ENCODE measurements at places on chromosomes 4 and X. TPM values are rescaled to one million over a fixed set of nuclear protein-coding genes. Genes with fewer than 3 reads are reported as not detected.

- DNase-seq: no peak
Observed at GRCh38 chr4:157014621-157015591, 43.3 kb upstream of the PDGFC start.

SPIN4 gene
- 17.2 TPM for total RNA-seq

- no peak for DNase-seq
Observed at GRCh38 chrX:150846130-150846529, 52.3 kb downstream of the CD99L2 start.

NXF3 gene
- total RNA-seq: not detected

DNA sequence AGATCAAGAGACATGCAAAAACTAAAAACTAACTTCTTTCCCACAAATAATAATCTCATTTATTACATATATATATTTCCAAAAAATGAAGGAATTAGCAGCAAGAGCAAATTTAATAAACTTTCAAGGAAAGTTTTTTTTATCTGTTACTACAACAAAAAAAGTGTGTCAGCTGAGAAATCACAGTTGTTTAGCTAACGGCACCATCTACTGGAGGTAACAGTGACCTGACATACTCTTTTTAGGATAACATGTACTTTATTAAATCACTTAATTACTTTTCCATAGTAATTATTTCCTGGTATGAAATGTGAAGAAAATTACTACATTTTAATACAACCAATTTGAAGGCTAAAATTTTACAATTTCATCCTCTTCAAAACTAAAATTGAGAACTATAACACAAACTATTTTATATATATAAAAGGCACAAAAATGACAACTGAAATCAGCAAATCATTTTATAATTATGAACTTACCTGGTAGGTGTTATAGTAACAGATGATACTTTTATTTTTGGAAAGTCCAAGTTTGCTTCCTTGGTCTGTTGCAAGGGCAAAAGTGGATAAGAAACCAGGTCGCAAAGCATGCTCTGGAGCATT lies 9.1 kb downstream of the LAMTOR3 start:
- peak; percentile 66 for DNase-seq

- no peak for DNase-seq
Observed at GRCh38 chr4:88257726-88258125, 26.6 kb downstream of the PPM1K start.

DNA sequence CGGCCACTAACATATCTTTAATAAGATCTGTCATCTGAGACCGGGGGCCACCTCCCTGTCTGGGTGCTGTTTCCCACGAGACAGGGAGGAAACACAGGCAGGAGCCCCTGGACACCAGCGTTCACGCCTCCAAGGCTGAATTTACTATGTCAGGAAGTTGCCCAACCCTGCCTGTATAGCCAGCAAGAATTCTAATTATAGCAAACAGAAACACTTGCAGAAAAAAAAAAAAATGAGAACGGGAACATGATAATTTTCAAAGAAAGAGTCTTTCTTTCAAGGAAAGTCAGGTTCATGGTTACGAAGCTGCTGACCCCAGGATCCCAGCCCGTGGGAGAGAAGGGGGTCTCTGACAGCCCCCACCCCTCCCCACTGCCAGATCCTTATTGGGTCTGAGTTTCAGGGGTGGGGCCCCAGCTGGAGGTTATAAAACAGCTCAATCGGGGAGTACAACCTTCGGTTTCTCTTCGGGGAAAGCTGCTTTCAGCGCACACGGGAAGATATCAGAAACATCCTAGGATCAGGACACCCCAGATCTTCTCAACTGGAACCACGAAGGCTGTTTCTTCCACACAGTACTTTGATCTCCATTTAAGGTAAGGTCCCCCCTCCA lies at the start of gene IL3RA:
IL3RA (plus strand) TSS at position 455 of the 613 bp plus-strand sequence. CDS start 4,981 bp downstream, outside the sequence.
- DNase-seq: no peak

- no peak for DNase-seq
Observed at GRCh38 chrX:50643525-50644137, 170.4 kb downstream of the SHROOM4 start.

GRCh38 chr4:61195101-61195500 lies 5.0 kb upstream of the ADGRL3 start:
- no peak for DNase-seq

PITX2 gene
- total RNA-seq: 7.9 TPM

GRCh38 chr4:173517781-173518424 lies 12.1 kb downstream of the HAND2 start:
- DNase-seq: no peak

- DNase-seq: no peak
Observed at GRCh38 chr4:18033111-18034085, 11.8 kb upstream of the LCORL start.

DNA sequence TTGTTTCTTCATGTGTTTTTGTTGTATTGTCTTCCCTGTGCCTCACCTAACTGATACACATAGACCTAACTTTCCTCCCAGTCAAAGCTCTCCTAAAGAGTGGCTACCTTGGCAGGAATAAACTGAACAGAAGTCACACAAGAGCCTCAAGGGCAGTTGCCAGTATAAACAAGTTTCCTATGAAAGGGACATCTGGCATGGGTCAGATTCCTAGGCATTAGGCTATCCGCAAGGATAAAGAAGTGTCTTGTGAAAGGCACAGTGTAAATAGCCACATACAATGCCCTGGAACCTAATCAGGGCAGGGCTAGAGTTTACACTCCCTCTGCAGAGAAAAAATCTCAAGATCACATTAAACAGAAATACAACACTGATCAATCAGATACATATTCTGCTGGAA lies 220.8 kb downstream of the SPANXN3 start:
- no peak for DNase-seq

DNA sequence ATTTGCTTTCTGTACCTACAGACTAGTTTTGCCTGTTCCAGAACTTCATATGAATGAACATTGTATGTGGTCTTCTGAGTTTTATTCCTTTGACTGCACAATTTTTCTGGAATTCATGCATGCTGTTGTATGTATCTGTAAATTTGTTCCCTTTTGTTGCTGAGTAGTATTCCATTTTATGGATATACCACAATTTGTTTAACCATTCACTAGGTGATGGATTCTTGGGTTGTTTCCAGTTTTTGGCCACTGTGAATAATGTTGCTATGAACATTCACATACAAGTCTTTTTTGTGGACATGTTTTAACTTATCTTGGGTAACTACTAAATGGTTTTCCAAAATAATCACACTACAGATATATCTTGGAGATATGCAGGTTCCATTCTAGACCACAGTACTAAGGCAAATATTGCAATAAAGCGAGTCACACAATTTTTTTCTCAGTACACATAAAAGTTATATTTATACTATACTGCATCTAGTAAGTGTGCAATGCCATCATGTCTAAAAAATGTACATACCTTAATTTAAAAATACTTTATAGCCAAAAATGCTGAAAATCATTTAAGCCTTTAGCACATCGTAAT lies 58.7 kb downstream of the TSPAN5 start:
- DNase-seq: no peak

SPATA18 gene
- total RNA-seq: not detected

DNA sequence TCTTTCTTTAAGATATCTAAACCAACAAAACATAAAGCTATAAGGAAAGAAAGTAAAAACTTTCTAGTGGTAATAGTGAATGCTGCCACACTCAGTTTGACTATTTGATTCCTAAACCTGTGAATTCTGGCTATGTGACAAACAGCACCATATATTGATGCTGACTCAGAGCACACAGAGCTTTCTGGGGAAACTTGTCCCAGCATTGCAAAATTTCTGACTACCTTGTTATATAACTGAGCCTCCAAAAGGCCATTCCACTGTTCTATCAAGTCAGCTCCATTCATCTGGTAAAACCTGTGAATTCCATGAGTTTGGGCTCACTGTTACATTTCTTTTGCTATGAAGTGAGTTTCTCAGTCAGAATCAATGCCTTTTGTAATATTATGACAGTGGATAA lies 1229.7 kb downstream of the PCDH18 start:
- no peak for DNase-seq

SPIN2B gene
- total RNA-seq: 14.3 TPM

TMEM144 gene
- 0.66 TPM for total RNA-seq

- no peak for DNase-seq
Observed at GRCh38 chr4:106429885-106430284, 61.3 kb upstream of the GIMD1 start.

DNA sequence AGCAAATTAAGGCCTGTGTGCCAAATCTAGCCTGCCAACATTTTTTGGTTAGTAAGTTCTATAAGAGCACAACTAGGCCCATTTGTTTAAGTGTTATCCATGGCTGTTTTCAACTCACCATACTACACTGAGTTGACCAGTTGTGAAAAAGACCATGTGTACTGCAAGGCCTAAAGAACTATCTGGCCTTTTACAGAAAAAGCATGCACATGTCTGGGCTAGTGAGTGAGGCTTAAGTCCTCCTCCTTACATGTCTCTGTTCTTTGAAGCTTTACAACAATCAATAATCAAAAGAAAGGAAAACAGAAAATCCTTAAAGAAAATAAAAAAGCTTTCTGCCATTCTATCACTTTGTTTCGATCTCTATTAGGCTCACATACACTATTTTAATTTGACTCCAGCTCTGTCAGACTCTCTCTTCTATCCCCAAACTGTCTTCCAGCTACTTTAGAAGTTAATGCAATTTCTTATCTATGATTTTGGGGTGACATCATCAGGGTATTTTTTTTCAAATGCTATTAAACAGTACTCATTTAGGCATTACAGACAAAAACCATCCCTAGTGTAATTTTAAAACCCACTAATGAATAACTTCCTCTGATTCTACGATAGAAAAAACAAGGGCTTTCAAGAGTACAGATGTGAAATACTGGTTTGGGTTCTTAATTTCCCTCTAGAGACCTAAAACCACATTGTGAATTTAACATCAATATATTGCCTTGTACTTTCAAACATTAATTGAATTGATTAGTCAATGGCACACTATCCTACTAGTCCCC lies 161.8 kb downstream of the MAB21L2 start:
- DNase-seq: no peak

- DNase-seq: no peak
Observed at GRCh38 chr4:138540056-138540800, 298.1 kb upstream of the SLC7A11 start.

- DNase-seq: no peak
Observed at GRCh38 chr4:8118035-8118434, 40.6 kb downstream of the ABLIM2 start.

- no peak for DNase-seq
Observed at GRCh38 chr4:77865259-77865658, 2.6 kb downstream of the MRPL1 start.

TCP11X2 gene
- total RNA-seq: not detected

GRCh38 chrX:74534569-74535038 lies 79.8 kb downstream of the RLIM start:
- no peak for DNase-seq

- no peak for DNase-seq
Observed at GRCh38 chr4:2079926-2080325, 20.8 kb downstream of the NAT8L start.

DCLK2 gene
- not detected for total RNA-seq

DNA sequence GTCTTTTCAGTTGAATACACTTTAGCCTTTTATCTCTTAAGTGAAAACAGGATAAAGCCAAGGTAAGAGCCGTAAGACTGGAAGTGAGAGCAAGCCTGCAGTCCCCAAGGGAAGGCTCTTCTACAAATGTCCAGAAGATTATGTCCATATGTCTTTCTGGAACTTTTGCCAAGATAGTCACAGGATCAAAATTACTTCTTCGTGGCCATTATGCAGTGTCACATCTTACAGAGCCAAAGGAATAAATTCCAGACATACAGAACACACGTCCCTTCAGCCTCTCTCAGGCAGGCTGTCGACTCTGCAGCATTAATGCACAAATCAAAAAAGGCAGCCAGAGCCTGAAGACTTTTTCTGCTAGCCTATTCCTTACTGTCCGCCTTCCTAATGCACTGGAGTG lies 10.9 kb upstream of the GATB start:
- DNase-seq: no peak

GRCh38 chr4:141636082-141636770 lies at the start of gene IL15:
IL15 (plus strand) TSS chr4:141636583; CDS start chr4:141719465, 82,882 bp downstream.
- no peak for DNase-seq

GRCh38 chr4:15142201-15142600 lies 139.9 kb downstream of the CPEB2 start:
- no peak for DNase-seq

GRCh38 chr4:38858097-38858420 lies 1.4 kb upstream of the TLR6 start:
- no peak for DNase-seq

DNA sequence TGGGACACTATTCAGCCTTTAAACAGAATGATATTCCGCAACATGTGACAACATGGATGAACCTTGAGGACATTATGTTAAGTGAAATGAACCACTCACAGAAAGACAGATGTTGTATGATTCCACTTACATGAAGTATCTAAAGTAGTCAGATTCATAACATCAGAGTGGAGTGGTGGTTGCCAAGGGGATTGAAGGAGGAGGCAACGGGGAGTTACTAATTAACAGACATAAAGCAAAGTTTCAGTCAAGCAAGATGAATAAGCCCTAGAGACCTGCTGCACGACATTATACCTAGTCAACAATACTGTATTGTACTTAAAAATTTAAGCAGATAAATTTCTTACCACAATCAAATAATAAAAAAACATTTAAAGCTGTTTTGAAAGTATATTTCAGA lies 105.0 kb upstream of the NR0B1 start:
- DNase-seq: no peak

NPY2R gene
- total RNA-seq: not detected

GRCh38 chr4:73705721-73706120 lies 34.6 kb upstream of the CXCL8 start:
- DNase-seq: no peak

TMSB15A gene
- not detected for total RNA-seq

FAM9B gene
- total RNA-seq: not detected

- DNase-seq: no peak
Observed at GRCh38 chrX:110541266-110541665, 182.6 kb downstream of the RTL9 start.

DNA sequence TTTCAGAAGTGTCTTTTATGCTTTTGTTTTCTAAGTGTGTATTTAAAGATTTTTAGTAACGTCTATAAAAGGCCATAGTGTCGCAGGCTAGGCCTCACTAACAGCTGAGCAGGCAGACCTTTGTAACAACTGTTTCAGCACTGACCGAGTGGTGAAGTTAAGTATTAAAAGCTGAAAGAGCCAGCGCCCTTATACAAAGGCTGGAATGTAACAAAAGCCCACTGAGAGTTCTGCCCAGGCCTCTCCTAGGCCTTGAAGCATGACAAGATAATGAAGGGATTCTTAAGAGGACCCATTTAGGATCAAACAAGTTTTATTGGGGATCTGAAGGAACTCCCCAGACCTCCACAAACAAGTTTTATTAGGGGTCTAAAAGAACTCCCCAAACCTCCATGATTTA lies 722.5 kb upstream of the PRKX start:
- no peak for DNase-seq

CFAP47 gene
- total RNA-seq: not detected

PRKG2 gene
- total RNA-seq: 2.1 TPM

APBB2 gene
- 88.5 TPM for total RNA-seq

DNA sequence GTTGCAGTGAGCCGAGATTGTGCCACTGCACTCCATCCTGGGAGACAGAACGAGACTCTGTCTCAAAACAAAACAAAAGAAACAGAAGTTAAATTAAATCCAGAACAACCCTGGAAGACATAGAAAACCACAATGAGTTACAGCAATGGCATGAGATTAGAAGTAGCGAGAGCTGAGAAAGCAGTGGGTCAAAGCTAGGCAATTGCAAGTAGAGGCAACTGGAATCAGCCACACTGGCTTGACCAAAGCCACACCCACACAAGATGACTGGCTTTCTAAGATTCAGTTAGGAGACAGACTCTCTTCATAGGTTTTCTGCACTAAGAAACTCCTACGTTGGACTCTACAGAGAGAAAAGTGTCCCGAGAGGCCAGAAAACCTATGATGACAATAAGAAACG lies 443.0 kb downstream of the GPM6A start:
- DNase-seq: no peak

KLHL5 gene
- 69.8 TPM for total RNA-seq

- no peak for DNase-seq
Observed at GRCh38 chr4:337932-338758, 531 bp downstream of the ZNF141 start.

ZNF141 gene
- total RNA-seq: 26.9 TPM

Measured in OCI-LY7 (cell line).